Renal cortical epithelial cell (primary cell): ENCODE measurements at places on chromosomes 5 and 9. TPM values are rescaled to one million over a fixed set of nuclear protein-coding genes. Genes with fewer than 3 reads are reported as not detected.

Gene GRXCR2
- not detected in 2 replicates for total RNA-seq

Gene FAM153A
- total RNA-seq, result 5.8 TPM in 1 of 2 replicates, not detected in the other

Gene TTC39B
- 7.1 and 17.1 TPM in 2 replicates for total RNA-seq

- peak; percentile 13 for DNase-seq
Measured at GRCh38 chr5:32628049-32628844, 42.9 kb downstream of the SUB1 start.

GRCh38 chr5:116475338-116475737 lies 99.3 kb downstream of the SEMA6A start:
- no peak for DNase-seq

DNA sequence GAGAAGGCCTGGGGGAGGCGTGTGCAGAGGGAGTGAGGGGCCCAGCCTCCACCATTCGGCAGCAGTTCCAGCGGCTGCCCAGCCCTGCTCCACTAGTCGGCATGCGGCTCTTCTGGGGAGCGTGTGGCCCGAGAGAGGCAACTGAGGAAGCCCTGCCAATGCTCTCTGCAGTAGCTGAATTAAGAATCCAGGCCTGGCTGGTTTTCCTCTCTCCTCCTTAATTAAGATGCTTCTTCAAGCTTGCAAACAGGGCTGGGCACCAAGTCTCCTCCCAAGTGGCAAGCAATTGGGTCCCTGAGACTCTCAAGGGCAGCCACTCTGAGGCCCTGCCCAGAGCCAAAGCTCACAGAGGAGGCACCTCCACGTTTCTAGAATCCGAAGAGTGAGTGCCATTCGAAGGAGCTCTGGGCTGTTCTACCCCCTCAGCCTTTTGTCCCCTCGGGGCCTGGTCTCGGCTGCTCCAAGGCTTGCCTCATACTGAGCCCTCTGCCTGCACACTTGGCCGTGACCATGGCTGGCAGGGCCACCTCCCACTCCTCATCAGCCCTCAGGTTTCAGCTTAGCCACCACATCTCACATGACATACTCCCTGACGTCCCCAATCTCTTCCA lies 75.4 kb upstream of the LRRTM2 start:
- DNase-seq, result no peak

DNA sequence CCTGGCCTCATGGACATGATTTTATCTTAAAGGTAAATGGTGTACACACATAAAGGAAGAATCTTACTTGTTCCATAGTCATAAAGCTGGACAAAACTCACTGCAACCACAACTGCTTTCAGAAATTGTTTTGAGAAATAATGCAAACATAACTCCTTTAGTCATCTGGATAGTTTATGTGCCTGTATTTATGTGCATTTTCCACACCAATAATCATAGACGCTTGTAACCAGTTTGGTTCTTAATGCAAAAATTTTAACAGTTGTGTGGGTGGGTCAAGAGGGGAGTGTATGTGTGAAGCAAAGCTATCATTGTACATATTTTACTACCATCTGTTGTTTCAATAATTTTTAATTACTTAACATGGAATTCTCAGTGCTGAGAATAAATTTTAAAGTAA lies 80.1 kb downstream of the EFNA5 start:
- no peak for DNase-seq

- peak; percentile 75 for DNase-seq
Measured at GRCh38 chr5:122101636-122102285, 23.7 kb upstream of the LOX start.

DNA sequence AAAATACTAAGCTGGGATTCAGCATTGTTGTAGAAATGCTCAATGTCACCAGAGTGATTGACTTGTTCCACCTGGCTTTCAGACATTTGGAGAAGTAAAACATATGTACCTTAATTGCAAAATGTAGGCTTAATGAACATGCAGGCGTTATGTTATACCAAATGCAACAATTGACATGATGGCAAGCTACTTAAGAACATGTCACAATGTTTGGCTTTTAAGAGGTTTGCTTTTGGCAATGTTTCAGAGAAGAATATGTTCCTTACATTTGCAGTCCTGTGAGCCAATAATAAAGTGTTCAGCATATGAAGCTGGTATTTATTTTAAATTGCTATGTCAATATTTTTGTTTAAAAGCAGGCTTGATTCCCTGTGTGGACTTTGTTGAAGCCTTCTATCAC lies 111.7 kb upstream of the NUDT12 start:
- DNase-seq, result no peak

- DNase-seq, result peak; percentile 19
Measured at GRCh38 chr5:140044041-140044440, 942 bp upstream of the NRG2 start.

DNA sequence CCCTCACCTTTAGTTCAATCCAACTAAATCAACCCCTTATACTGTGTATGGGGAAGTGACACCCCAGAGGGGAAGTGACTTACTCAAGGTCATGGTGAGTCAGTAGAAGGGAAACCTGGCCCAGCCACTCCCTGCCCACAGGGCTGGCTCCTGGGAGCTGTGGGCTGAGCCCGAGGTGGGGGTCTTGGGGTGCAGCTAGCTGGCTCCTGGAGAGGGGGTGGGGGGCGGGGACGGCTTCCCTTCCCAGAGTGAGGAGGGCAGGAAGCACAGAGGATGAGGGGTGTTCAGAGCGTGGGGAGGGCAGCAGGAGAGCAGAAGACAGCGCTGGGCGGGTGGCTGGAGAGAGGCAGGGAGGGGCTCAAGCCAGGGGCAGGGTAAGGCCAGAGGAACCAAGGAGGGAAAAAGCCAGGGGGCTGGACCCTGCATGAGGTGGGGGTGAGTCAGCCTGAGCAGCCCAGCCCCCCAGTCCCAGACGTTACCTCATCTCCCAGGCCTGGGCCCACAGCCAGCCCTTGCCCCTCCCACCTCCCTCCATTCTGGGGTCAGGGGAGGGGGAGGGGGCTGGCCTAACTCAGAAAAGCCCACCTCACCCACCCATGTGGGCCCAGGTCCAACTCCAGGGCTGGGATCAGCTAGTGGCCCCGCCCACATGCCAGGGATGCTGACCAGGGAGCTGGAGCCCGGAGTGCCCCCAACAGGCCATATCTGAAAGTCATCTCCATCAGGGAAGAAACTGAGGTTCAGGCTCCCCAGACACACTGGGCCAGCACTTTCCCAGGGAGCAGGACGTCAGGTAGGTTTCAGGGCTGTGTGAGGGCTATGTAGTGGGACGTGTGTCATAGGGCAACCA lies 2.8 kb downstream of the PDLIM7 start:
- peak; percentile 75 for DNase-seq
